Esophagus squamous epithelium (tissue), 5 donors: ENCODE measurements at places on chromosomes 2 and 18.

GRCh38 chr2:211730215-211730614 lies 808.4 kb downstream of the ERBB4 start:
- no peak for DNase-seq

- DNase-seq = no peak
Measured at GRCh38 chr2:207951734-207952470, 73.4 kb downstream of the PLEKHM3 start.

DNA sequence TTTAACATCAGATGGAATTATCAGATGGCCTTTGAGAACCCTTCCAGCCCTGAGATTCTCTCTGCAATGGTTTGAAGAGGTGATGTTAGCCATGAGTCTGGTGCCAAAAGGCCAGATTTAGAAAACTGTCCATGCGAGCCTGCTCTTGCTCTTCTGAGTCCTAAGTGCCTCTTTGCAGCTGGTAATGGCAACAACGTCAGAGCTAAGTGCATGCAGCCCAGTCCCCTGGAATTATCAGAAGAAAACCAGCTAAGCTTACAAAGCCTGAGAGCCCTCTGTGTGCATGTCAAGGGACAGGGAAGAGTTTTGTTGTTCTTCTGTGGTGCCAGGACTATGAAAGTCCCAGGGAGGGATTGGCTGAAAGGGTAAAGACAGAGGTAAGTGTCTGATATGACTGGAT lies 89.8 kb downstream of the LOXHD1 start:
- DNase-seq = no peak

GRCh38 chr18:59902993-59903610 lies 3.3 kb downstream of the PMAIP1 start:
- DNase-seq = no peak

- no peak for DNase-seq
Measured at GRCh38 chr2:47561906-47562305, 158.9 kb downstream of the MSH2 start.

- no peak for DNase-seq
Measured at GRCh38 chr18:63878925-63879324, 8.6 kb upstream of the SERPINB2 start.

GRCh38 chr2:198883604-198884003 lies 574.1 kb downstream of the SATB2 start:
- no peak for DNase-seq

DNA sequence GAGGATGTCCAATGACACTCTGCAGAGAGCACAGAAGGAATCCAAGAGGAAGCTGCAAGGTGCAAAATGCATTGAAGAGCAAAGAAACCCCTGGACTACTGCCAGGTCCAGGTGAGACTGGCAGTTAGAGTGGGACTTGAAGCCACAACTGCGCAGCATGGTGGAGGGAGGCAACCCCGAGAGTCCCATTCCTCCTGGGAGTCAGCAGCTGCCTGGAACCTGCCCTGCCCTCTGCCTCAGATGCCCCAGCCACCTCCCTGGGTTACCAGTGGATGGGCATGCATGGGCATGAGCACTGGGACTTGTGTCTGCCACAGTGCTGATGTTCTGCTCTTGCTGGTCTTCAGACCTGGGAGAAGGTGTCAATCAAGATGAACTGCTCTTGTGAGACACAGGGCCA lies 43.2 kb downstream of the ANKMY1 start:
- DNase-seq = no peak

DNA sequence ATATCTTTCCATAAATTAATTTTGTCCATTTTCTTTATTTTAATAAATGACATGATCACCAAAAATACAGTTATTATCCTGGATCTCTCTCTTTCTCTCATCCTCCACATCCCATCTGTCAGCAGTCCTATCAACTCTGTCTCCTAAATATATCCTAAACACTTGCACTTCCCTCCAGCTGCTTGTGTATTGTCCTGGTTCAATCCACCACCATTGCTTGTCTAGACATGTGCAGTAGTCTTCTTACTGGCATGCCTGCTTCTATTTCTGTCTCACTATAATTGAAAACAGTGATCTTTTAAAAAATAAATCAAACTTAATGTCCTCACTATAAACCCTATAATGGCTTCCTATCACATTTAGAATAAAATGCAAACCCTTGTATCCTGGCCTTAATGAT lies 2168.6 kb upstream of the PIK3C3 start:
- no peak for DNase-seq

- DNase-seq = no peak
Measured at GRCh38 chr2:70509565-70509964, 44.1 kb downstream of the TGFA start.

DNA sequence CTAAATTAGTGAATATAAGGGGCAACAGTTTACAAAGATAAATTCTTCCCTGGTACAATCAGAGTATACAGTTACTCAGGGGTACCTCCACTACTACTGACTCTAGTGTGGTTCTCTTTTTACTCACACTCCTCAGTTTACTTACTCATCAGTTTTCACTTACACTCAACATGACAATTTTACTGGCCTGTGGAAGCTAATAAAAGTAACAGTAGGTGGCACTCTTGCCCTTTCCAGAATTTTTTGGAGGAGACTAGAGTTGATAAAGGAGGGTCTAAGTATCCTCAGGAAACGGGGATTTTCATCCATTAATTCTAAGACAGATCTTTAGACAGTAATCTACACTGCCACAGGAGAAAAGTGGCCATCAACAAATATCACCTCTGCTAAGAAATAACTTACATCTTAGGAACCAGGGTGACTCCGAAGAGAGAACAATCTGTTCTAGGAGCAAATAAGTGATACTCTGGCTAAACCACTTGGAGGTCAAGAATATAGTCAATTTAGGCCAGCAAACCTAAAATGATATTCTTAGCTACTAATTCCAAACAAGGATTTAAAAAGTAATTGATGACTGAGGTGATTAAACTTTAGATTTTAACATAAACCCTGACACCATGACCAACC lies 61.3 kb downstream of the ATL2 start:
- DNase-seq = no peak

- no peak for DNase-seq
Measured at GRCh38 chr2:117858892-117859531, 44.5 kb downstream of the DDX18 start.

DNA sequence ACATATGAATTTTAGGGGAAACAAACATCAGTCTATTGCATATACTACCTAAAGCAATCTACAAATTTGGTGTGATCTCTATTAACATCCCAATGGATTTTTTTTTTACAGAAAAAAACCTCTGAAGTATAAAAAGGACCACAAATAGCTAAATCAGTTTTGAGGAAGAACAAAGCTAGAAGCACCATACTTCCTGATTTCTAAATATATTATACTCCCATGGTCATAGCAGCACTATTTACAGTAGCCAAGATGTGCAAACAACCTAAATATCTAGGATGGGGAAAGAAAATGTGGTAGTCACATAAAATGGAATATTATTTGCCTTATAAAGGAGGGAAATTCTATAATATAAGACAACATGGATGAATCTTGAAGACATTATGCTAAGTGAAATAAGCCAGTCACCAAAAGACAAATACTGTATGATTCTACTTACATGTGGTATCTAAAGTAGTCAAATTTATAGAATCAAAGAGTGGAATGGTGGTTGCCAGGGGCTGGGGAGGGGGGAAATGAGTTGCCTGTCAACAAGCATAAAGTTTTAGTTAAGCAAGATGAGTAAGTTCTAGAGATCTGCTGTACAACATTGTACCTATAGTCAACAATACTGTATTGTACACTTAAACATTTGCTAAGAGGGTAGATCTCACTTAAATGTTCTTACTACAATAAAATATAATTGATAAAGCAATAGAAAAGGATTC lies 17.6 kb upstream of the CASP8 start:
- no peak for DNase-seq

DNA sequence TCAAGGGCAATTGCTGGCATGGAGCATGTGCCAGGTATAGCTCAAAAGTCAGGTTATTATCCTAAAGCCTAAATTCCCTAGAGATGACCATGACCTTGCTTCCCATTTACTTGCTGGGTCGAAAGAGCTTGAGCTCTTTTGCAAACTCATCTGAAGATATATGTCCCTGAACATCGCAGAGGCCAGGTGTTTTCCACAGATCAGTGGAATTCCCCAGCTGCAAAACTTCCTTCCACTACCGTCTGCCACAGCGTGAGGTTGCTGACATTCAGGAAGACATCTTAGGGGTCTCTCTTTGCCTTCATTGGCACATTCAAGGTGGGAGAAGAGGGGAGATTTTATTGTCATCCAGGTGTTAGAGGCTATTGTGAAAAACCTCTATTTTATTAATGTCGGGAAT lies 171.0 kb downstream of the MIB1 start:
- no peak for DNase-seq

GRCh38 chr2:9167718-9168657 lies 38.6 kb upstream of the ASAP2 start:
- DNase-seq = no peak

- DNase-seq = no peak
Measured at GRCh38 chr2:196481324-196481697, 158.2 kb upstream of the CCDC150 start.

DNA sequence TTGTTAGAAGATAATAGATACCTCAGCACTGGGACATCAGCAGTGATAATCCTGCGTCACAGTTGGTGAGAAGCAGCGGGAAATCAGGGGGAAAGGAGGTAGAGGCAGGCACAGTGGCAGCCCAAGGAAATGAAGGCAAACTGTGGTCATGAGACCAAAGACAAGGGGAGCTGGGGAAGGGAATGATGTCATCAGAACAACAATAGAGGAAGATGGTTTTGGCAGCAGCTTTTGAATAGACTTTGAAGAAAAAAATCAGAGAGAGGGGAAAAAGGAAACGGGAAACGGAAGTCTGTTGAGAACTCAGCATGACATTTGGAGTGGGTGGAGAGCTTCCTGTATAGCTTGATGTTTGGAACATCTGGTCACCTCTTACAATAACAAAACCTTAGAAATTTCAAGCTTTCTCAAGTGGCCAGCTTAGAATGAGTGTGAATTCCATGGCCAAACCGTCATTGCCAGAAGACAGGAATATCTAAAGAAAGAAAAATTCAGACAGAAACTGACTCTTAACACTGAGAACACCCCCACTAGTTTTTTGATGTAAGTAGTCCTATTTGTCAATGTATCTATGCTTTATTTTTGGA lies 18.4 kb upstream of the YES1 start:
- DNase-seq = no peak

GRCh38 chr18:72502671-72503431 lies 41.3 kb downstream of the CBLN2 start:
- DNase-seq = no peak

GRCh38 chr2:8628866-8629209 lies 53.0 kb upstream of the ID2 start:
- no peak for DNase-seq

GRCh38 chr2:108623616-108624015 lies 89.3 kb downstream of the LIMS1 start:
- DNase-seq = no peak

GRCh38 chr18:43211059-43211458 lies 66.2 kb downstream of the SYT4 start:
- DNase-seq = no peak

DNA sequence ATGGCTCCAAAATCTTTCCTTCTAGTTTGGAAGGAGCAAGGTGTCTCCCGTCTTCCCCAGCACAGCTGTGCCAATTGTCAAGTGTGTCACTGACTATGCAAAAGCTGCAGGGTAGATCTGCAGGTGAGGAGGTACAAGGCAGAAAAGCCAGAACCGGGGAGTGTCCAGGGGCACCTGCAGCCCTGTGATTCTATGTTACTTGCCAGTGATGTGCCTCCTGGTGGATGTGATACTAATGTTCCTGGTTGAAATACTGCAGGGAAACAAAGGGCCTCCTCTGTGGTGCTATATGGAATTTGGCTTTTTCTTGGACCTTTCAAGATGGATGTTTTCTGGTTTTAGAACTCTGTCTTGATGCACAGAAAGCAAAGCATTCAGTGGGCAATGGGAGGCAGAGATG lies 80.3 kb downstream of the ST6GAL2 start:
- no peak for DNase-seq

GRCh38 chr18:2932247-2933181 lies 80.4 kb downstream of the LPIN2 start:
- DNase-seq = no peak

DNA sequence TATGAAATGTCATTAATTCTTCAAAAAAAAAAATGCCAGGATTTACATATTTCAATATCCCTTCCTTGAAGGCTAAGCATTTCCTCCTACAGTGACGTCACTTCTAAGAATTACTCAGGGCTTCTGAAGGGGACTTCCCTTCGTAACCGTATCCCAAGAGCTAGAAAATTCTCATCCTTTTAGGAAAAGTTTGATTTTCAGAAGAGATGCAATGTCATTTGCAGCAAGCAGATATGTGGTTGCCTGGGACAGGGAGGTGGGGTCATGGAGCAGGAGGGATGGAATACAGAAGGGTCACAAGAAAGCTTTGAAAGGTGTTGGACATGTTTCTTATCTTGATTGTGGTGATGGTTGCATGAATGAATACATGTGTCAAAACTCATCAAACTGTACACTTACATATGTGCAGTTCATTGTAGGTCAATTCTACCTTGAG lies 97.0 kb upstream of the ATL2 start:
- no peak for DNase-seq

GRCh38 chr2:125567100-125567499 lies 1088.9 kb upstream of the GYPC start:
- DNase-seq = no peak

DNA sequence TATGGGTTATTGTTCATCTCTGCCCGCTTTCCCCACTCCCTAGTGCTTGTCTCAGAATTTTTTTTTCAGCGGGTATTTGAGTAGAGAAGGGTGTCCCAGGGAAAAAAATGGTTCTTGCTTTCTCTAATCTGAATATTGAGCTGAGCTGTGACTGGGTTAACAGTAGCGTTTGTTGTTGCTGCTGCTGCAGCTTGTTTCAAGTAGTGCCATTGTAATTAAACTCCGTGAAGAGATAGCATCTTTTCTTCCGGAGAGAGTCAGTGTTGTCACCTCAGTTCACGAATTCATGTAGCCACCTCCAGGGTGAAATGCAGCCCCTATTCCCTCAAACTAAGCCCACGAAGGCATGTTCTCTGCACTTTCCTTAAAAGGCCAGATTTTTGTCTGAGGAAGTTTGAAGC lies 1.5 kb upstream of the AAK1 start:
- no peak for DNase-seq

- no peak for DNase-seq
Measured at GRCh38 chr2:158818511-158818910, 23.4 kb downstream of the DAPL1 start.

- no peak for DNase-seq
Measured at GRCh38 chr18:47846431-47846830, 84.0 kb downstream of the SMAD2 start.
